T-cell (primary cell): ENCODE measurements at places on chromosomes 3 and 15.

DNA sequence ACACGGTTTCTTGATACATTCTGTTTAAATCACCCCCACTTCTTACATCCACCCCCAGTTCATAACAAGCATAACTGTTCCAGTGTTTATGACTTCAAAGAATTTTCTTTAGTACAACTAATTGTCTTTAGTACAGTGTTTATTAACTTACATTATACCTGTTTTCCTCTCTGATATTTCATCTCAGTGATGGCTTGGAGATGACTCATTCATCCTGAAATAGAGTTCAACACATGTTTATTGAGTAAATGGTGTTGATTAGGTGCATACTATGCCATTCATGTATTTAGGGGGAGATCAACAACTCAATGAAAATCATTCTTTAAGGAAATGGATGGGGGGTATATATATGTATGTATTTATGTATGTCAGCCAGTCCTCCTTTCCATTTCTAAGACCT is 21.7 kb upstream of the UTS2B start:
- DNase-seq: no peak

- DNase-seq: no peak
Observed at GRCh38 chr3:65671004-65671403, 367.7 kb downstream of the MAGI1 start.

DNA sequence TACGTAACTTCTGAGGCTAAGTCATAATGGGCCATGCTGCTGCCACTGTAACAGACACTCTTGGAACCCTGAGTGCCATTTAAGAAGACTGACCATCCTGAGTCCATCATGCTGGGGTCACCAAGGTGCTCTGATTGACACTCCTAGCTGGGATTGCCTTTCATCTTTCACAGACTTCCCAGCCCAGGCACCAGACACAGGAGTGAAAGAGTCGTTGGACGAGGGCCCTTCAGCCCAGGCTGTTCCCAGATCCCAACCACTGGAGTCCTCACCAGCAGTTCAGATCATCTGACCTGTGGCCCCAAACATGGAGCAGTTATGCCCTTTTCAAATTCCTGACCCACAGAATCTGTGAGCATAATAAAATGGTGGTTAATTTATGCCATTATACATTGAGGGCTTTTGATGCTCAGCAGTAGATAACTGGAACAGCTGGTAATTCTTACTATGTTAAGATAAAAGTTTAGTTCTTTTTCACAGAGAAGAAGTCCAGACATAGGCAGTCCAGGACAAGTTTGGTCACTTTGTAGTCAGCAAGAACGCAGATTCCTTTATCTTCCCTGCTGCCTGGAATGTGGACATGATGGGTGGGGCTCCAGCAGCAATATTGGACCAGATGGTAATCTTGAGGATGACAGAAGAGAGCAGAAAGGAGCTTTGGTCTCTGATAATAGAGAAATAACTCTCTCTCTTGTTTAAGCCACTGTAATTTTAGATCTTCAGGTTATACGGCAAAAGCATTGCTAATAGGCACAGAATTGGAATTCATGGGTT is 7.3 kb upstream of the EHD4 start:
- DNase-seq: no peak

- no peak for DNase-seq
Observed at GRCh38 chr3:51691949-51692348, 14.9 kb upstream of the GRM2 start.

- DNase-seq: no peak
Observed at GRCh38 chr15:81194723-81195122, 2.0 kb upstream of the IL16 start.

DNA sequence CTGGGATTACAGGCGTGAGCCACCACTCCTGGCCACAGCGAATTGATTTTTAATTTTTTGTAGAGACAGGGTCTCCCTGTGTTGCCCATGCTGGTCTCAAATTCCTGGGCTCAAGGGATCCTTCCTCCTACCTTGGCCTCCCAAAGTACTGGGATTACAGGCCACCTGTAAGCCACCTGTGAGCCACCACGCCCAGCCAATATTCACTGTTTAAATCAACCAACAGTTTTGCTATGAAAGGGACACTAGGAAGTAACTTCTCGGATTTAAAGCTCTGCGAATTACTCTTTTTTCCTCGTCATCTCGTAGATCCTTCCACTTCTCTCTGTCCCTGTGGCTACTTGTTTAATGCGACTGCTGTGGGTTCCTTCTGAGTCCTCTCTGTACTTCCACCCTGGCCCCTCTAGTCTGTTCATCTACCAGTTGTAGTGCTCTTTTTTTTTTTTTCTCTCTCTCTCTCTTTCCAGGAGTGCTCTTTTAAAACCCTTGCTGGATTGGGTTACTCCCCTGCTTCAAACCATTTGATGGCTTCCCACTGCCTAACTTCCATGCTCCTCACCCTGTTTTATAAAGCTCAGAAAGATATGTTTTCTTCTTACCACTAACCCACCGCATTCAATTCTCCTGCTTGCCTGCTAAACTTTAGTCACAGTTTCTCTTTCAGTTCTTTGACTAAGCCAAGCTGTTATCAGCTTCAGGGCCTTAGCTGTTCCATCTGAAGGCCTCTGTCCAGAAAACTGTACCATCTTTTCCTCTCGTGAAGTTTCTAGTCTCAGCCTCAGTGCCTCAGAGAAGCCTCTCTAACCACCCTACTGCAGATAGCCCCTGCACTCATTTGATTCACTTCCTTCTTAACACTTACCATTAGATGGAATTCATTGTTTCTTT is 12.4 kb downstream of the RTF1 start:
- DNase-seq: no peak

- no peak for DNase-seq
Observed at GRCh38 chr3:118900737-118901525, 133.7 kb downstream of the IGSF11 start.

GRCh38 chr3:139251529-139251928 is 92.3 kb upstream of the MRPS22 start:
- no peak for DNase-seq

DNA sequence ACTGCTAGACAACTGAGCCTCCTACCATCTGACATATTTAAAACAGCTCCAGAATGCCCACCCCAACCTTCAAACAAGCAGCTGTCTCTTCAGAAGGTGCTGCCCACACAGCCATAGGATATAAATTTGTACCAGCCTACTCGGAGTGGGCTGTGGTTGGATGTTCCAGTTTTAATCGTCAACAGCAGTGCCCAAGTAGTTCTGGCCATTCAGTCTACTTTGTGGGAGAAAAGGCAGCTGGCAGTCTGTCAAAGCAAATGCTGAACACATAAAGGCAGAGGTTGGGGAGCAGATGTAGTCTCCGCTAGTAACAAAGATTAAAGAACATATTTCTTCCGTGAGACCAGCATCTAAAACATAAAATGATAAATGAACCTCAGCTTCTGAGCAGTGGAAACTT is 15.9 kb upstream of the ERC2 start:
- no peak for DNase-seq
